ENCODE measurements at places on chromosomes 3 and 15.

DNA sequence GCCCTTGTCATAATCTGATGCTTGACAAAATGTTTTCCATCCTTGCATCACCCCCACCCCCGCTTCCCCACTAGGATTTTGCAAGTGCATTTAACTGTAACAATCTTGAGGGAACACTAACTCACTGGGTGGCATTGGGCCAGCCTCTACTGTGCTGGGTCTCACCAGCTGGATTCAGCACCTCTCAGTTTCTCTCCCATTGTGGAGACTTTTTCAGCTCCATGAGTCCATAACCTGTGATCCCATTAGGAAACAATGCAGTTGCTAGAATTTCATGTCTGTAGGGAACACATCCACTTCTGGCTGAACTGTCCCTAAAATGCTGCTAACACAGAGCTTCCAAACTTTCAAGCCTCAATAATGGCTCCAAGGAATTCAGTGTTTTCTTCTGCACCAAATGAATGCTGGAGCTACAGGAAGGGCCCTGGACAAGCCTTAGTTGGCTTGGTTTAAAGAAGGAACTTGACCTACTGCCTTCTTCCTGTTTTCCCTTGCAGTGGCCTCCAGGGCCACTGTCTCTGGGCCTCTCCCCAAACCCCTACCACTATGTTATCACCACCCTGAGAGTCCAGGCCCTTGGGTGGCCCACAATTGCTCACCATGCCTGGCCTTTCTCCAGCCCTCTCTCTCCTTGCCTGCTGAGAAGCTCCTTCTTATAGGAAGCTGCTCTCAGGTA, 15.6 kb downstream of the CYP19A1 start:
- DNase-seq, result no peak

DNA sequence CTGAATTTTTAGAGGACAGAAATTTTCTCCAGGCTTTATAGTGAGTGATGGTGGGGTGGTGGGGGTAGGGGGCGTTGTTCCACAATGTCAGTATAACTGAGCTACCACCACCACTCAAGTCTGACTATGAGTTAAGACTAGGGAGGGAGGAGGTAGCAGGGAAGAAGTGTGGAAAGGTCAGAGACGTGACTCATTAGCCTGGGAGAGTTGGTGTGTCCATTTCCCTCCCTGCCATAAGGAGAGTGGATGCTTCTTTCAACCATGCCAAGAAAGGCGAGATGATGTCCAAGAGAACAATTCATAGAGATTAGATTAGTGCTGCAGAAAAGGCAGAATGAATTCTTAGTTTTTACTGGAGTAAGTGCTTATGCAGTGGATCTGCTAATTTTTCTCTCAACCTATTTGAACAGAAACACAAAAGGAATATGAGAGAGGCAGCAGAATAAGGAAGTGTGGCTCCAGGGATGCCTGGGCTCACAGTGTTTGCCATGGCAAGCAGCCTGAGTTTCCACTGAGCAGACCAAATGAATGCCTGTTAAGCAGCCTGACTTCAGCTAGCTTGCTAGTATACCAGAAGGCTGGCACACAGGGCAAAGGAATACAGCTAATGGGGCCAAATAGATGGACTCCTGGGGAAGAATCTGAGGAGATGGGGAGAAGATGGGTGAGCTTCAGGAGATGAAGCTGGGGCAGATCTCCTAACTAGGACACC, 708.9 kb downstream of the NTRK3 start:
- DNase-seq, result no peak

DNA sequence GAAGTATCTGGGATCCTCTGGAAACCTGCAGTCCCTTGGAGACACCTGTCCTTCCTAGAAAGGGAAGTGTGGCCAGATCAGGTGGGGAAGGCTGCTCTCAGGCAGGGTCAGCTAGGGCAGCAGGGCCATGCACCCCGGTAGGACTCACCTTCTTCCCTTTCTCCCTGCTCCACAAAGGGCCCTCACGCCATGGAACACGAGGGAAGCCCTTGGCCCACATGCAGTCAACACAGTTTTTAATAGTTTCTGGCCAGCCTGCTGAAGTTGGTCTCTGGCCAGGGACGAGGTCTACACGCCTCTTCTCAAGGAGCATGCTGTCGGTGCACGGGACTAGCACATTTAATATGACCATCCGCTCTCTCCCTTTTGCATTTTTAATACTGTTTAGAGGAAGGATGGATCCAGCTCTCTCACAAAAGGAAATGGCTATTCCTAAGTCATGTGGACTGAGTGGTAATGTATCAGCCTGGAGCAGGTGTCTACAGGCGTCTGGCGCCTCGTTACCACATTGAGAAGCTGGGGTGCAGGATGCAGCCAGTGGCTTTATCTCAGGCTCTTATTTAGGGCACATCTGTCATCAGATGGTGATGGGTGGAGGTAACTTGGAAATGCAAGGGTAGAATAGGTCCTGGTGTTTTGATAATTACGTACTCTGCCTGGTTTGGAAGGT, 153.9 kb downstream of the KLF13 start:
- DNase-seq, result no peak

DNA sequence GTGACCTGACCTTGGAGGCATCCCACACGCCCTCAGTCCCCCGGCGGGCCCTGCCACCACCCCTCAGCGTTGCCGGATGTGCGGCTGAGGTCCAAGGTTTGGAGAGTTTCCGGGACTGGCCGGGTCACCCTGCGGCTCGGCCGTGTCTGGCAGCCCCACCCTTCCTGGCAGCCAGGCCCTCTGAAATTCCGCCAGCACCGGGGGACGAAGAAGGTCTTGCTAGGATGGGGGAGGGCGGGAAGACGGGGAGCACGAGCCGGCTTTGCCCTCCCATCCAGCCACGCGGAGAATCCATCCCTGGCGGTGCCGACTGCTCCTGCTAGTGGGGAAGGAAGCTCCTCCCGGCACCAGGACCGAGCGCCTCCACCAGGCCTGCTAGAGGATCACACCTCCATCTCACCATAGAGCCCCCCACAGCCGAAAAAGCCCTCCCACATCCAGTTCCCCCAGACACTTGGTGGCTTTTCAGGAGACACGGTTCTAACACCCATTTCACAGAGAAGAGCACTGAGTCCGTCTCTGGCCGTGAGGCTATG, 81.5 kb downstream of the CPN2 start:
- DNase-seq, result no peak

- no peak for DNase-seq
Measured at GRCh38 chr3:140753865-140754754, 76.2 kb downstream of the TRIM42 start.

DNA sequence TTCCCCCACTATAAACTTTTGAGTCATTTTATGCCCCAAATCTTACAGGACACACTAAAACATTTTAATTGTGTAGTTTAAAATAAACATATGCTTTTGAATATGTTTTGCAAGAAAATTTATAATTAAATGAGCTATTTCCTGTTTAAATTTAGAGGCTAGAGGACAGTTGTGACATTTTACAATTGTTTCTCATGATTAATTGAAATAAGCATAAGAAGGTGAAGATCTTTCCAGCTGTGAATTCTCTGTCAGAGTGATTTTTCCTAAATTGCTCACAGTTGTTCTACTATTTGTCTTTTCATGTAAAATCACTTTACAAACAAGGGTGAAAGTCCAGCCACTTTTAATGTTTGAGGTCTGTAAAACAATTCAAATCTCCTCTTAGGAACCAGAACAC, 892.3 kb downstream of the CADM2 start:
- DNase-seq, result no peak

DNA sequence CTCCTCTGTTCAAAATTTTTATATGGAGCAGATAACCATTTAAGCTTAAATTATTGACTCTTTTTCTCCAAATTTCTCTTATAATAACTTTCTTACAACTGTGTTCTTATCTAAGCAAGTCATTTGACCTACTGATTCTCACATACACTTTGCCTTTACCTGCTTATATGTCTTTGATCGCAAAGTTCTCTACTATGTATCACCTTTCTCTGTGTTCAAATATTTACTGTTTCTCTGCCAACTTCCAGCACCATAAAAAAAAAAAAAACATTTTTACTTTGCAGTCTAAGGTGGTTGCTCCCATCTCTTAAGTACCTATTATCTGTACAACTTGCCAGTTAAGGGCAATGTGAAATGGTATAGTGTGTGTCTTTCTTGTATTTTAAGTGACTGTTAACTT, 100.8 kb upstream of the DPH6 start:
- DNase-seq, result no peak

GRCh38 chr15:25244731-25245585, 193.9 kb downstream of the UBE3A start:
- DNase-seq, result no peak

GRCh38 chr15:41683955-41684354, 23.8 kb downstream of the MGA start:
- DNase-seq, result no peak

DNA sequence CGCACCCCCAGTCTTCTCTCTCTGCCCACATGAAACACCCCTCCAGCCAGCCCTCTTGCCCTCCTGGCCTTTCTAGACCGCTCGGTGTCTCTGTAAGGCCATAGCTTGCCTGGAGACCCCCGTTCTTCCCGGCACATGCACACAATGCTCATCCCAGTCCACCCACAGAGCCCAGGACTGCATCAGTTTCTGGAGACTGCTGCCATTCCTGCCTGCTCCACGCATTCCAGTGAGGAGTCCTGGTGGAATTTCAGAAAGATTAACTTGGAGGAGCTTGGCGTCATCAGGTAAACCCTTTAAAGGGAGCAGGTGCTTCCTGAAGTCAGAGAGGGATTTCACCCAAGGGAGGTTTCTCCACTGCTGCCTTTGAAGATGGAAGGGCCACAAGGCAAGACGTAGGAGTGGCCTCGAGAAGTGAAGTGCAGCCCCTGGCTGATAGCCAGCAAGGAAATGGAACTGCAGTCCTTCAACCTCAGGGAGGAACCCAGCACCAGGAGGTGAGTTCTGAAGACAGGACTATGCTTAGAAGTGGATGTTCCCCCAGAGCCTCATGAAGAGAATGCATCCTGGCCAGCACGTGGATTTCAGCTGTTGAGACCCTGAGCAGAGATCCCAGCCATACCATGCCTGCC, 19.2 kb downstream of the SLC41A3 start:
- DNase-seq, result no peak

DNA sequence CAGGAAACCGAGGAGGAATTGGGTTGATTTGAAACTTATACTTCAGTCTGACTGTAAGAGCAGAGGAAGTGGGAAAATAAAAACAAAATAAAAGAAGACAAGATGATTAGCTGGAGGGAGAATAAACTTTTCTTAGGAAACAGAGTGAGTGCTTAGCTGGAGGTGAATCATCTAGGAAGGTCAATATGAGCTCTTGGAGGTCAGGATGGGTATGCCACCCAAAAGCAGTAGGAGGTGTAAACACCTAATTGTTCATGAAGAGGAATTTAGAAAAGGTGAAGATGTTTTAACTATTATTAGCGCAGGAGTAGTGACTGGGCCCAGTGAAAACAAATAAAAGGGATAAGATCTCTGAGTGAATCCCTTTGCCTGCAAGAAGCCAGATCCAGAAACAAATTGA, 39.9 kb upstream of the ARL14 start:
- no peak for DNase-seq

DNA sequence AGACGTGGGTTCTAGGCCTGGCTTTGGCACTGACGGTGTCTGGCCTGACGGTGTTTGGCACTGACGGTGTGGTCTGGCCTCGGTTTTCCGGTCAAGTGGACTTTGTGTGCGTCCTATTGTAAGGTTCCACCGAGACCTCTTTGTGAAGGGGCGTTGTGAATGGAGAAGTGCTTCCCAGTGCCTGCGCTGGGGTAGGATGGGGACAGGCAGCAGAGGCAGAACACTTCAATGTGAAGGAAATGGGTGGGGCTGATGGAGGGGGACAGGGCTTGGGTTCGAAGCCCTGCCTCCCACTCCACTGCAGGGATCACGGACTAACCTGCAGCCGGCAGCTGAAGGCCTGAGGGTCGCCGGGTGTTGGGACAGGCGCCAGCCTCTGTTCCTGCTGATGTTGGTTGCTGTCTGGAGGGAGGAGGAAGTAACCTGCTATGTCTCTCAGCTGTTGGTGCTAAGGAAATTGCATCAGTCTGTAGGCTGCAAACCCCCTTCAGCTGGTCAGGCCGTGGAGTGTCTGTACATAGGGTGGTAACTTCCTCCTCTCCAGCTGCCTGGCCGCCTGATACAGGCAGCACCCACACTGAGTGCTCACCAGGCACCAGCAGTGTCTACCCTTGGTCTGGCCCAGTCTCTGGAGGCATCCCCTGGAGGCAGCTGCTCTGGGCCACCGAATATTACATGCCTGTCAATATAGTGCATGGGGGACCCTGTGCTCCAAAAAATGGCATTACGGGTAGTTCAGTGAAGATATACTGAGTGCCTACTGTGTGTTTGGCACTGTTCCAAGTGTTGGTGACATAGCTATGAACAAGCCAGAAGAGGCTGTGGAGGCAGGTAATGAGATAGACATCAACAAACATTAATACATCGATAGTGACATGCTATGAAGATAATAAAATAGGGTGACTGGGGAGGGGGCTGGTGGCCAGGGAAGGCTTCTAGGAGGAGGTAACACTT, 1.1 kb downstream of the TM6SF1 start:
- DNase-seq, result no peak

DNA sequence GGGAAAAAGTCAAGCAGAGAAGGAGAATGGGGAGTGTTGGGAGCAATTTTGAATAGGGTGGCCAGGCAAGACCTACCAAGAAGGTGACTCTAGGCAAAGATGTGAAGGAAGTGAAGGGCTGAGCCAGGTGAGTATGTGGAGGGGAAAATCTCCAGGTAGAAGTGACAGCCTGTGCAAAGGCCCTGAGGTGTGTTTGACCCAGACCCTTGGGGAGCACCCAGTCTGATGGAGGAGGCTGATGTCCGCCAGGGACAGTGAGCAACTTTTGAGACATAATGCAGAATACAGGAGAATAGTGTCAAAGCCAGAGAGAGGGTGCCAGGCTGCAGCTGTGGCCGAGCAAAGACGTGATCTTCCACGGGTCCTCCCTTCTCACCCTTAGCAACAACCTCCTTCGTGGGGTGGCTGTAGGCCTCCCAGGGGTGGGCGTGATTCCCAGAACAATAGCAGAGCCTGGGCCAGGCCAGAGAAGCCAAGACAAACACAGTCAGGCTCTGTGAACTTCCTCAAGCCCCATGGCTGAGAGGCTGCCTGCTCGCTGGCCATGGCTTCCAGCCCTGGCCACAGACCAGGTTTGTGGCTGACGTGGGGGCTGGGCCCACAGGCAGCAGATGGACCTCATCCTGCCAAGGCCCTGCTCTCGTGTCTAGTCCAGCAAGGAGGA, 58.1 kb downstream of the SLC6A6 start:
- DNase-seq, result no peak

DNA sequence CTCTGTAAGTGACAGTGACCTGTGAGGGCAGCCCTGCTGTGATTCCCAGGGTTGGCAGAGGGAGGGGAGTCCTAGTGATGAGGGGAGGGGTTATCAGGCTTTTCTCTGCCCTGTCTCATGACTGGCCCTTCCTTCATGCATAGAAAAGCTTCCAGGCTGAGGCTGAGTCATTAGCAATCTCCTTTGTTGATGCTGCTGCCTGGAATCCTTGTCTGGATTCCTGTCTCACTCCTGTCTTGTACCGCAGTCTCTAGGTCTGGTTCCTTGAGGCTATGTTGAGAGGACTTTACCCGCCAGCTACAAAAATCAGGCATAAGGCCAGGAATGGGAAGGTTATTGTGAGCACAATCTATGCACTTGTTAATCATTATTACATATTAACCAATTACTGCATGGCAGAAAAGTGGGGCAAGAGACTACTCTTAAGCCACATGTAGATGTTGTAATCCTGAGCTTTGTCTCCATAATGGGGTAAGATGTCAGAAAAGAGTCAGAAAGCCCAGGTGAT, 7.2 kb downstream of the KLHL6 start:
- DNase-seq, result no peak

Data from stimulated activated CD8-positive, alpha-beta memory T cell treated with anti-CD3 and anti-CD28 coated beads, Interleukin-4, amount 100 ng/mL, for 4 hours (primary cell).